ENCODE measurements at places on chromosomes 4 and X.

DNA sequence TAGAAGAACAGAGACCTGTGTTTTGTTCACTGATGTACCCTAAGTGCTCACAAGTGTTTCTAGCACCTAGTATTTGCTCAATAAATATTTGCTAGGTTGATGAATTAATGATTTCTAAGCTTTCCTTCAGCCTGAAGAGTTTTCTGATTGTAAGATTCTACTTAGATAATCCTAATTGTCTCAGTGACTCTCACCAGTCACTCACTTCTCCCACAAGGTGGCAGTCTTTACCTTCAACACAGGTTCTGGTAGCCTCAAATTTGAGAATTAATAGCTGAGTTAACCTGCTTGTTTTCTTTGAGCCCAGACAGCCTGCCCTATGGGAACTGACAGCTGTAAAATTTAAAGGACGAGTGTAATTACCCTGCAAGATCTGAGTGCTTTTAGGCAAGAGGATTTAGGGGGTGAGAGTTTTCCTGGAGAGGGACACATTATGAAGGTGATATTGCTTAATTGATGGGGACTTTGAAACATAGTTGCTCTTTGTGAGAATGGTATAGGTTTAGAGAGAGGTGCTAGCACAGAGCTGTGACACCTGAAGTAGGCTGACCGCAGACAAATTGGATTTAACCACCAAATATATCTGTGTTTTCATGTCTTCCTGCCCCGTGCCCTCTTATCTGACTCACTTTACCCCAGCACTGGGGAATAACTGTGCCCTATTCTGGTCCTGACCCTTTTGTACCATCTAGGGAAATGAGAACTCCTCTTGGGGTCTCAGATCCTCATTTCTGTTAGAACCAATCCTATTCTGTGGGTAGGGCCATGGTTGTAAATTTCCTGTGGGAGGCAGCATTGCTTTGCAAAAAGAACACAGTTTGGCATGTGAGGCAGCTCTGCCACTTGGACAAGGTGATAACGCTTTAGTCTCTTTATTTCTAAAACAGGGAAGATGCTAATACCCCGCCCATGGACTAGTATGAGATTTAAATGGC lies 27.7 kb downstream of the CD38 start:
- no peak for DNase-seq

DNA sequence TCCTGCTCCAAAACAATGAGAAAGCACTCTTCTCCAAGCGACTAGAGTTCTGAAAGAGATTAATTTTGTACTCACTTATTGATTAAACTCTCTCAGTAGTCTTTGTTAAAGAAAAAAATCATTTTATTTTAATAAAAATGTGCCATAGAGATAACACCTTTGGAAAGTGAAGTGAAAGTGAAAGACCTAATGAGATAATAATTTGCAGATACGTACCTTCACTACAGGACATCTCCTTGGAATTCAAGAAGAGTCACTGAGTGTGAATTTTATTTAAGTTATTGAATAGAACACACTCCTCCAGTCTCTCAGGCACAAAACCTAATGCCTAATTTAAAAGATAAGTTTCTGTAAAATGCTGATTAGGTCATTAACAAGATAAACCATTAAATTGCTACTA lies 1070.6 kb upstream of the GRID2 start:
- DNase-seq: no peak

- DNase-seq: no peak
Observed at GRCh38 chr4:140252141-140252741, 98.3 kb upstream of the MAML3 start.

DNA sequence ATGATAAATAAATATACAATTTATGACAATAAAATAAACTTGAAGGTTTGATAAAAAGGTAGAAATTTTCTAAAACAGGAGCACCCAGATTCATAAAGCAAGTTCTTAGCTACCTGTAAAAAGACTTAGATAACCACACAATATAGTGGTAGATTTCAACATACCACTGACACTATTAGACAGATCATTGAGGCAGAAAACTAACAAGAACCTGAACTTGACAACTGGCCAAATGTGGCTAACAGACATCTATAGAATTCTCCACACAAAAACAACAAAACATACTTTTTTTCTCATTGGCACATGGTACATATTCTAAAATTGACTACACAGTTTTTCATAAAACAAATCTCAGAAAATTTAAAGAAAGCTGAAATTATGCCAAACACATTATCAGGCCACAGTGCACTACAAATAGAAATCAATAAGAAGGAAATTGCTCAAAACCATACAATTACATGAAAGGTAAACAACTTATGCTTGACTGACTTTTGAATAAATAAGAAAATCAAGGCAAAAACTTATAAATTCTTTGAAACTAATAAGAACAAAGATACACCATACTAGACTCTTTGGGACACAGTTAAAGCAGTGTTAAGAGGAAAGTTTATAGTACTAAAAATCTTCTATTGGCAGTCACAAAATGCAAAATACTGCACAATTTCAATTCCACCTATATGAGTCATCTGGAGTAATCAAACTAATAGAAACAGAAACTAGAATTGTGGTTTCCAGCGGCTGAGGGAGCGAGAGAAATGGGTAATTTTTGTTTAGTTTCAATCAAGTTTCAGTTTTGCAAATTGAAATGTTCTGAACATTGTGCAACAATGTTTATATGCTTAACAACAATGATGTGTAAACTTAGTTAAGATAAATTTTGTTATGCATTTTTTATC lies 925.6 kb downstream of the SH3BGRL start:
- no peak for DNase-seq

- DNase-seq: no peak
Observed at GRCh38 chrX:1507511-1508463, 29.2 kb downstream of the P2RY8 start.

DNA sequence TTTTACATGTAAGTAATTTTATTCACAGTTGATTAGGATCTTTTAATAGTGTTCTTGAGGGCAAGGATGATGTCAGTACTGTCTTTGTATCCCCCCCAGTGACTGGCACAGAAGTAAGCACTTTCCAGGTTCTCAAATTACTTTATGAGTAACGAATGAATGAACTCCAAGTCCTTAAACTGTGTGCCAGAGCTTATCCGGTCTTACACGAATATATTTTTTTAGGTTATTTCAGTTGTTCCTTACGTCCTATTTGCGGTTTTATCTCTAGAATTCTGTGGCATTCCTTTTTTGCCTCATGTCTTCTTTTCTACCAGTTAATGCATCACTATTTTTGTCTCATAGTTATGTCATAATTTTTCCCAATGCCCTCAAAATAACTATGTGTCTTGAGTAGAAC lies 106.9 kb upstream of the MID1IP1 start:
- no peak for DNase-seq

DNA sequence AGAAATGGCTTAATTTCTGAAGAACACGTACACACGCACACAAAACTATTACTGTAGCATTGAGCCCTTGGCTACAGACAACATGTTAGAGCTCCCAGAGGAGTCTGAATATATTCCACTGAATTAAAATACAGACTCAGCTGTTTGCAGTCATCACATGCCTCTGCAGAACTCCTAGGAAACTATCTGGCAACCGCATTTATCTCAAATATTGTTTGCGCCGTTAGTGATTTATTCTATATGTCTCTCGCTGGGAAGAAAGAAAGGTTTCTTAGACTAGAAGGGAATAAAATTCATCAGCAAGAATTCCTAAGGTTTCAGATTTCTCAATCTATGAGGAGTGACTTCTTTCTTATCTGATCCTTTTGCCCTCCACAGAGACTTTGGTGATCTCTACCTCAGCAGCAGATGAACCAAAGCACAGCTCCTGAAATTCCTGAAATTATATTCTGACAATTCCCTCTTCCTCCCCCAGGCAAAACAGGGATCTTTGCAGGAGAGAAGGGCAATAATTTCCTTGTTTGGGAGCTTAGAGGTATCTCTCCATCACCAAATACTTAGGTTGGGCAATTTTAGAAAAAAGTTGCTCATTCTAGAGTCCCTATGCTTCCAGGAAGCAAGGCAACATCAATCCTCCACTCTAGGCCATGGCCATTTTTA lies 199.2 kb downstream of the APBB2 start:
- no peak for DNase-seq

GRCh38 chrX:1111601-1112300 lies 100.7 kb downstream of the CRLF2 start:
- DNase-seq: no peak

DNA sequence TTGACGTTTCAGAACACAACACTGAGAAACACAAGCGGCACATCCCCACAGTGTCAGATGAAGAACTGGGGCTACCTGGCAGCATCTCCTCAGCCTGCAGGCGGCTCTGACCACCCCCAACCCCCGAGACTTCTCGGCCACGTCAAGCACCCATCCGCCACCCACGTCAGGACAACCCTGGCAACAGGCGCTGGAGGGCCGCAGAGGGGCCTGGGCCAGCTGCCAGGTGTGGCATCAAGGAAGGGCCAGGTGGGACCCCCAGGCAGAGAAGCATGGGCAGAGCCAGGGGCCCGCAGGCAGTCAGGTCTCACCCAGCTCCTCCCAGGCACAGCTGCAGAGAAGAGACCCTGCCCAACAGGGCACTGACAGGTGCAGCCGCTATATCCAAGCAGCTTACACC lies 22.3 kb downstream of the GAK start:
- DNase-seq: no peak

DNA sequence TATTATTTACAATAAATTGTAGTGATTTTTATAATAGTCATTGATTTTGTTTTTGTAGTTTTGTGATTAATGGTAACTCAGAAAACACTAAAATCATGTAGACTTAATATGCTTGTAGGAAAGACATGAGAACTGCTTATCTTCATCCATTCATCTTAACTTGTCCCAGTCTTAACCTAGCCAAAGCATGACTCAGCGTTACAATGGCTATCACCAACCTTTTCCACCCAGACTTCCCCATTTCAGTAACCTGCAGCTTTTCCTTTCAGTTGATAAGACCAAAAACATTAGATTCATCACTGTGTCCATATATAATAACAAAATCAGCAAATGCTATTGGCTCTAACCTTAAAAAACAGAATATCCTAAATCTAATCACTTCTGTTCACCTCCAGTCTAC lies 106.2 kb upstream of the KLF8 start:
- no peak for DNase-seq

DNA sequence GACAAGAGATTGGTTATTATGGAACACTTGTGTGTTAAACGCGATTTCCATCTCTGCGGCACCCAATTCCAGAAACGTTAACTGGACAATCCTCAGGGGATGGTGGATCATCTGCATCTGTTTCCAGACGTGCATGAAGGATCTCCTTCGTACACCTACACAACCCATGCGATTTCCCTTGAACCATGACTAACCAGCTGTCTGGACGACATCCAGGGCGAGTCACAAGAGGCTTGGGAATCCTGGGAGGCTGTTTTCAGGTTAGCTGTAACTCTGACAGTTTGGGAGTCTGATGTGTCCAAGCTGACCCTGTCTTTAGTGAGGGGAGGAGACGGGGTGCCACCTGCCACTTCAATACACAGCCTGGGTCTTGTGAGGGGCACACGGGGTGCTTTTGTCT lies 84.5 kb downstream of the GATB start:
- no peak for DNase-seq

GRCh38 chrX:7253565-7253964 lies 105.6 kb upstream of the PUDP start:
- DNase-seq: no peak

DNA sequence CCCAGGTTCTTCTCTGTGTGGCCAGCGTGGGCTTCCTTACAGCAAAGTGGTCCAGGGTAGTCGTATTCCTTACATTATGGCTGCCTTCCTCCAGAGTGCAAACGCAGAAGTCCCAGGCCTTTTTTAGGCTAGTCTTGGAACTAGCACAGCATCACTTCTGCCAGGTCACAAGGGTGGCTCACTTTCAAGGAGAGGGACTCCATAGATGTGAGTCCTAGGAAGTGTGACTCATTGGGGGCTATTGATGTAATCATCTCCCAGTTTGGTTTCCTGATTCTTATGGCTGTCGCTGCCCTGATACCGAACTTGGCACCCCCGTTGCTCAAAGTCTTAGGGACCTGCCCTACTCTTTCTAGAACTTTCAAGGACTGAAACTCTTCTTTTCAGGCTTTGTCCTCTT lies 140.0 kb downstream of the DCK start:
- DNase-seq: no peak

DNA sequence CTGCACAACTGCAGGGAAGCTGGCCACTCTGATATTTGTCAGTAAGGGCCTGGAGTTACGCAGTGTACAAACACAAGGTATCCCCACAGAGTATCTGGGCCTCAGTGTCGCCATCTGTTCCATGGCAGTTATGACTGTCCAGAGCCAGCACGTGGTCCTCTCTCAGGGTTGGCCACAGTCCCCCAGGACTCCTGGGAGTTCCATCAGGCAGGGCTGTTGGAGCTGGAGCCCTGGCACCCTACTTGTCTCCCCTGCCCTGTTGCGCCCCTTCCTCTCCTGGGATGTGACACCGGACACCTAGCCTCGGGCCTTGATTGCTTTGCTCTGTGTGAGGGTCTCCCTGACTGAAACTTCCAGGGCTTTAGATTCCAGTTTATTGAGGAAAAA lies 8.4 kb downstream of the HTRA3 start:
- no peak for DNase-seq

DNA sequence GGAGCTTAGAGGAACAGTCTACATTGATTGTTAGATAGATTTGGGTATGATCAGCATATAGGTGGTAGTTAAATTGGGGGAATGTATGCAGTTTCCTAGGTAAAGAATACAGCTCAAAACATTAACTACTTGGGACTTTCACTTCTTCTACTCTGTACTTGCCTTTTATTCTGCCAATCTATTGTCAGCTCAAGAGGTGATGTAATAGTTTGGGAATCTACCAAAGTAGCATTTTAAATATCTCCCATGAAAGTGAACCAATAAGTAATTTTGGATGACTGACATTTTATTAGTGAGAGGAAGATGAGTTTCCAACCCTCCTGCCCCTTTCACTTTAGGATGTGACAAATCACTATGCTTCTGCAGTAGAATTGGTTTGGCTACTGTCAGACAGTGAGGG lies 43.4 kb downstream of the NUDT6 start:
- no peak for DNase-seq

- no peak for DNase-seq
Observed at GRCh38 chr4:3283483-3283882, 9.3 kb upstream of the RGS12 start.

DNA sequence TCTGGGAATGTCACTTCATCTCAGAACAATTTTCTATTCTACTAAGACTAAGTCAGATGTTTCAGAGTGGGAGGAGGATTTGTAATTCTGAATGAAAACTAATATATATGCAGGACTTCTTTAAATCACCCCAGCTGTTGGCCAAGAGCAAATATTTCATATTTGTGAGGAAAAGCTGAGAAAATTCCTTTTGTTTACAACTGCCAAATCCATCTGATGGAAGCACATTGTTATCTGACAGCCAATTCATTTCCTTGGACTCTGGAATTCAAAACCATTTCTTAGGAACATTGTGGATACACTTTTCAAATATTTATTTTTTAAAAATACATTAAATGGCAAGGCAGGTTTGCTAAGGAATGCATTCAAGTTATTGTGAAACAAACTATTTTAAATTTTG lies 8.0 kb downstream of the SLIT2 start:
- no peak for DNase-seq

GRCh38 chrX:7088968-7089615 lies 58.4 kb upstream of the STS start:
- peak; percentile 16 for DNase-seq

- no peak for DNase-seq
Observed at GRCh38 chrX:85108165-85108564, 104.5 kb downstream of the APOOL start.
